ENCODE measurements at places on chromosomes 11 and 22.

GRCh38 chr22:24077416-24077815, 66.3 kb downstream of the CABIN1 start:
- DNase-seq: no peak

- no peak for DNase-seq
Observed at GRCh38 chr11:55345306-55345705, 2.3 kb downstream of the OR4A16 start.

DNA sequence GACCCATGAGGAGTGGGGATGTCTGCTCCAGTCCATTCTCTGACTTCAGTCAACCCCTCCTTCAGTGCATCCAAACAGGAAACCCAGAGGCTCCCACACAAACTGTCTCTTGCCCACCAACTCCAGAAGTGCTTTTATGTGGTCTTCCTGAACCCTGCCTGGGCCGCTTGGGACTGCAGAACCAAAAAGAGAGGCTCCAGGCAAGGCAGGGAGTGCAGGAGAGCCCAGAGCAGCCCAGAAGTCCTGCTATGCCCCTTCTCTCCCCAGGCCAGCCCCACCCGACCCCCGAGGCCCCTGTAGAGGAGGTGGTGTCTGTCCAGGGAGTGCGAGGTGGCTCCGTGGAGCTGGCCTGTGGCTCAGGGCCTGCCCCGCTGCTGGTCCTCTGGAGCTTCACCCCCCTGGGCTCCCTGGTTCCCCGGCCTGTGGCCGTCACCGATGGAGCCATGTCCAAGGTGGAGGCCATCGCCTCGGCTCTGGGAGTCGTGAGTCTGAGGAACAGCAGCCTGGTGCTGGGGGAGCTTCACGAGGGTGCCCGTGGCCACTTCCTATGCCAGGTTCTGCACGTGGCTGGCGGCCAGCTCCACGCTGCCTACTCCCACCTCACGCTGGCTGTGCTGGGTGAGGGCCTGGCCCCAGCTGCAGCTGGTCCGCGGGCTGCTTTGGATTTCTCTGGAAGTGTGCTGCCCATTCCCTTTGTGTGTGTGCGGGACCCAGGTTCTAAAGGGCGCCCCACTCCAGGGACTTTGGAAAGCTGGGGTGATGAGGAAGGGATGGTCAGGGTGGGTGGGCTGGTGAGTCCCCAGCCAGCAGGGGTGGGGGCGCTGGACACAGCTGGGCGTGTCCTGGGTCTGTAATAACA, 1.8 kb downstream of the VSIG10L2 start:
- no peak for DNase-seq

- no peak for DNase-seq
Observed at GRCh38 chr11:119262668-119263351, 54.1 kb downstream of the MCAM start.

DNA sequence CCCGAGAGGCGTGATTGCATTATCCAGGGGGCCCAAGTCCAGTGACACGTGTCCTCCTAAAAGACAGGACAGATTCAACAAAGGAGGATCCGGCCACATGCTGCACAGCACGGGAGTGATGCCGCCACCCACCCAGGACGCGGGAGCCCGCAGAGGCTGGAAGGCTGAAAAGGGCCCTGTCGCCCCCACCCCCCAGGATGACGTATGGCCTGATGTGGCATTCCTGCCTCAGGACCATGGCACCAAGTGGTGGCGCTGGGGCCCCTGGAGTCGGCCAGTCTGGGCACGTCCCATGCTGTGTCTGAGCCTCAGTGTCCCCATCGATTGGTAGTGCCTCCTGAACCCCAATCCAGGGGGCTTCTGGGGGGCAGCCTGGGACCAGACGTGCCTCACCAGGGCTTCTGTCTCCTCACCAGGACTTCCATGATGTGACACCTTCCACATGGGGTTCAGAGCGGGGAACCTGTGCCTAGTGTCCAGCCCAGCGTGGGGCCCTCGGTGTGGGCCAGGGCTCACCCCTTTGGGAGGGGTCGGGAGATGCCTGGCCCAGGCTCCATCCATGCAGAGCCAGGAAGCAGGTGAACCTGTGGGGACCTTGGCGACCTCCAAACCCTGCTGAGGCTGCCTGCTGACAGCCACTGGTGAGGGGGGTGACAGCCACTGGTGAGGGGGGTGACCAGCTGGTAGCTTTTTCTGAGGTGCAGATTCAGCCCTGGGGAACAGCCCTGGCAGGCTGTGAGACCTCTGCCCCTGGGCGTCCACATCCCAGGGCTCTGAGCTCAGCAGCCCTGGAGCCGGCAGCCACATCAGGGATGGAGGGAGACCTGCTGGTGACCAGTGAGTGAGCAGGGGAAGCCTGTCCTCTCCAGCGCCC, 75.3 kb downstream of the KCNQ1 start:
- DNase-seq: peak; percentile 1

GRCh38 chr11:116829525-116830183, at the start of gene APOC3:
TSS of gene APOC3 (plus strand) at chr11:116829907. CDS start at chr11:116830583, 676 bp downstream.
- no peak for DNase-seq

- DNase-seq: no peak
Observed at GRCh38 chr11:132343445-132344175, 973.2 kb downstream of the NTM start.
